ENCODE measurements at places on chromosomes 3 and 15.
A peak's percentile ranks its signal among the peaks of the same experiment; 100 is the strongest.

GRCh38 chr15:47333734-47334133, 383.6 kb upstream of the SEMA6D start:
- no peak for DNase-seq

- DNase-seq = no peak
These were observed 105.6 kb upstream of the TGFBR2 start for GRCh38 chr3:30500666-30501399.

GRCh38 chr3:164524201-164524600, 554.1 kb downstream of the SI start:
- no peak for DNase-seq

- DNase-seq = no peak
These were observed 438.4 kb upstream of the THBS1 start for GRCh38 chr15:39142500-39142899.

GRCh38 chr3:178329936-178330335, 206.3 kb upstream of the KCNMB2 start:
- no peak for DNase-seq

GRCh38 chr15:38691965-38692788, 127.6 kb upstream of the RASGRP1 start:
- DNase-seq = no peak

GRCh38 chr3:123818324-123818920, 65.7 kb downstream of the MYLK start:
- no peak for DNase-seq

- peak; percentile 23 for DNase-seq
These were observed at the start of gene WNT7A for GRCh38 chr3:13879946-13880810. WNT7A (minus strand) TSS chr3:13880071; CDS start chr3:13879816, 255 bp downstream.

- no peak for DNase-seq
These were observed 70.3 kb upstream of the SOX14 start for GRCh38 chr3:137693791-137694190.

DNA sequence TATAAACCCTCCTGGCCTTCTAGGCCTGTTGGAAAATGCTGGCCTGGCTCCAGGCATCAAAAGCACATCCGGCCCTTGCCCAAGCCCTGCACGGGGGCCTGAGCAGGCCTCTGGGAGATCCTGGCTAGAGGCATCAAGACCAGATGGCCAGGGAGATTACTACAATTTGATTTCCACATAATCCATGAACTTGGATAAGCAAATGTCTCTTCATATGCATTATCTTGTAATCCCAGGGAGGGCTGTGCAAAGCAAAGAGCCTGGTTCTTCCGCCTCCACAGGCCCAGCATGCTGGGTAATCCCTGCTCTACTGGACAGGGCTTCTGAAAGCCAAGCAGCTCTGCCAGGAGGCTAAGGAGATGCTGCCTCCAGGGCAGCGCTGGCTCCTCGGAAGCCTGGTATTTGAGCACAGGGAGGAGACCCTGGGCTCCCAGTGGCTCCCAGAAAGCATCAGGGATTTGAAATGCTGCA, 18.2 kb downstream of the MRPL46 start:
- DNase-seq = no peak

- DNase-seq = no peak
These were observed 30.0 kb upstream of the ABHD10 start for GRCh38 chr3:111948786-111949185.

DNA sequence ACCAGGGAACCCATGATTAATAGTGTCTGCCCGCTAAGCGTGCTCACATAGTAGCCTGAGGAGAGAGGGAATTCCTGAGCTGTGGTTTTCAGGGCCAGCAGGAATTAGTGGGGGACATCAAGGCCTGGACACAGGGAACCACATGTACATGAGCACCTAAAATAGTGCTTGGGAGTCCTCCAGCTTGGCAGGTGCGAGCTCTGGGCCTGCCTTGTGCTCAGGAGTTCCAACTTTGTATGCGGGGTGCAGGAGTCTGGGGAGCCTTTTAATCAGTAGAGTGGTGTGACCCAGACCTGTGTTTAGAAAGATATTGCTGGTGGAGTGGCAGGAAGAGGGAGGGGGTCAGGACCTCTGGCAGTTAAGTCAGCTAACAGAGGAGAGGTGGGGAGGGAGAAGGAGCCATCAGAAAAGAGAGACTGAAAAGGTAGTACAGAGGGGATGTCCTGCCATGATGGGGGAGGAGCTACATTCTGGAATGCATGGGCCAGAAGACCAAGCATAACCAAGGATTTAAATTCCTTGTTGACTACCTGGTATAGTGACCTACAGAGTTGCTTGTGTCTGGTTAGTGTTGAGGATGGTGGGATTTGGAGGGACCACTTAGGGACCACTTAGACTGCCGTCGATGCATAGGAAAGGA, 1.9 kb downstream of the DAG1 start:
- no peak for DNase-seq

GRCh38 chr3:117610156-117610555, 900.6 kb downstream of the TUSC7 start:
- DNase-seq = no peak
